ENCODE measurements at places on chromosomes 4 and X. TPM values are rescaled to one million over a fixed set of nuclear protein-coding genes. Genes with fewer than 3 reads are reported as not detected.

DNA sequence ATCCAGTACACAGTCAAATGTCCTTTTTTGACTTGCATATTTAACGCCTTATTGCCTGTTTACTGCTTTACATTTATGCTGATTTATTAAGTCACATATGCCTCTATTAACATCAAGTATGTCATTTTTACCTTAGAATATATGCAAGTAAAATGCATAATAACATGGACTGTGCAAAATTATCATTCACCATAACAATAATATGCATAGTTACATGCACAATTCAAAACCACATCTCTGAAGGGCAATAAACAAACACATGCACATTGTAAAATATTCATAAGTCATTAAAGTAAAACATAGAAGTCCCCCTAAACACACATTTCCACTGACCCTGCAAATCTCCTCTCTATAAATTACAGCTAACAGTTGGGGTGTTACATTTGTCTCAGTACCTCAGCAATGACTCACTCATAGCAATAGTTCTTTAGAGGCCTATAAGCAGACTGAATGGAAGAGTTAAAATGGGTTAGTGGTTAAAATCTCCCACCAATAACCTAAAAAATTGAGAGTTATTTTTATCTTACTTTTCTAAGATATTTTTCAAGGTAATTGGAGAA, 61.1 kb downstream of the ADAMTS3 start:
- DNase-seq = no peak

Gene SPANXB1
- total RNA-seq = not detected

GRCh38 chr4:185774845-185775680, 36.9 kb downstream of the SORBS2 start:
- DNase-seq = no peak

- DNase-seq = no peak
Observed at GRCh38 chr4:42995343-42995944, 102.9 kb downstream of the GRXCR1 start.

Gene FGF2
- 0.68 TPM for total RNA-seq
